ENCODE measurements at places on chromosomes 6 and 20. TPM values are rescaled to one million over a fixed set of nuclear protein-coding genes. Genes with fewer than 3 reads are reported as not detected.

HCK gene
- total RNA-seq: not detected

STMND1 gene
- 0.22 TPM for total RNA-seq

BPI gene
- total RNA-seq: not detected

CDH22 gene
- total RNA-seq: not detected

DEF6 gene
- total RNA-seq: not detected

PEX7 gene
- 11.6 TPM for total RNA-seq

TRIM15 gene
- total RNA-seq: not detected

DNA sequence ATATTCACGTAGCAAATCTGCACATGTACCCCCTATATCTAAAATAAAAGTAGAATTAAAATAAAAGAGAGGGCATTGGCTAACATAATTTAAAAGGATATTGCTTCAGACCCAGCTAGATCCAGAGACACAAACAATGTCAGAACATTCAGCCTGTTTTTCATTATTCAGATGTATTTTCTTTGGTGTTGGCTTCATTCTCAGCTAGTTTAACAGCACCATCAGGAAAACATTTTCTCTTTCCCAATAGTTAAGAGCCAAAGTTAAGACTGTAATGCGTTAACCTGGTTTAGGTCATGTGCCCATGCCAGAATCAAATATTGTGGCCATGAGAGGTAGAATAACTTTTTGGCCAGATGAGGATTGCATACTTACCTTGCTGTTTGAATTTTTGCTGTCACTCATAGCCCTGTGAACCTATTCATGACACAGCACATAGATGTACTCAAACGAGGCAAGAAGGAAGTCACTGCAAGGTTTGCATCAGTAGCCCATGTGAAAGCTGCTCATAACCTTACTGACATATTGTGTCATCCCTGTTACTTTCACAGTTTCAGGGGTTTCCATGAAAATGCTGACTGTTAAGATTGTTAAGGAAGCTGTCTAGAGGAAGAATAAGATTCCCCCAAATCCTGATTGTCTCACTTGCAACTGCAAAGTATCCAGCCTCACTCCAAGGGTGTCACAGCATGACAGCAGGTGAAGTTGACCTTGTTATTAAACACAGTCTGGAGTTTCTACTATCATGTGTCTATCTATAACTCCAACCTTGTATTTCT is 233.1 kb downstream of the PACRG start:
- no peak for DNase-seq

GRCh38 chr6:28742668-28743270 is 181.0 kb downstream of the TRIM27 start:
- DNase-seq: peak; percentile 91

DNA sequence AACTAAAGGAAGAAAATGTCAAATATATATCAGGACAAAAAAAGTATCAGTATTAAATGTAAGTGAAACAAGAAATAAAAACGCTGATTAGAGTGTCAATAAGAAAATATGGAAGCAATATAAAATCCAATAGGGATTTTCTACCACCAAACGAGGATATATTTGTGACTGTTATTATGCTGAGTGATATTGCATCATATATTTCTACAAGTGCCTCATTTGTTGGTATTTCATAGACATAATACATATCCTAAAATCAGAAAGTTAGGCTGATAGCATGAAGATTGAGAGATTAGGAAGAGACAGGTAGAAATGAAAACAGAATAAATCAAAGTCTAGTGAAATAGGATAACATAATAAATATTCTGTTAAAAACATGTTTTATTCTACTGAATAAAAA is 429.2 kb upstream of the IRAK1BP1 start:
- DNase-seq: no peak

GRCh38 chr6:119147101-119148053 is 68.9 kb upstream of the FAM184A start:
- peak; percentile 96 for DNase-seq

- peak; percentile 40 for DNase-seq
Observed at GRCh38 chr20:51700809-51701285, 67.3 kb downstream of the ATP9A start.

GRCh38 chr6:52415917-52416628 is 4.1 kb upstream of the EFHC1 start:
- DNase-seq: peak; percentile 30

DNA sequence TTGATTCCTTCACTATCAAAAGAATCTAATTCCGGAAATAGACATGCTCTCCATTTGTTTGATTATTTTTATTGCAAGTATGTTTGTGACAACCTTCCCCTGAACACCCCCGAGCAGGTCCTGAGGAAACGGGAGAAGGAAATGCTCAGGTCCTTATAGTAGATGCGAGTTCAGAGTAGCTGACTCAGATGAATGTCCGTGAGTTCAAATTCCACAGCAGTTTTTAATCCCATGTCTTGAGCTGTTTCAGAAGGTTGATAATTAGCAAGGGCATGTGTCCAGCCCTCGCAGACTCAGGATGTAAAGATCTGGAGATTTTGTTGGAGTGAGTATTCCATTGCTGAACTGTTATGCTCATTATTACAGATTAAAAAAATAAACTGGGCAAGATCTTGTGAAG is 169.3 kb downstream of the BCAS1 start:
- DNase-seq: peak; percentile 84

DNA sequence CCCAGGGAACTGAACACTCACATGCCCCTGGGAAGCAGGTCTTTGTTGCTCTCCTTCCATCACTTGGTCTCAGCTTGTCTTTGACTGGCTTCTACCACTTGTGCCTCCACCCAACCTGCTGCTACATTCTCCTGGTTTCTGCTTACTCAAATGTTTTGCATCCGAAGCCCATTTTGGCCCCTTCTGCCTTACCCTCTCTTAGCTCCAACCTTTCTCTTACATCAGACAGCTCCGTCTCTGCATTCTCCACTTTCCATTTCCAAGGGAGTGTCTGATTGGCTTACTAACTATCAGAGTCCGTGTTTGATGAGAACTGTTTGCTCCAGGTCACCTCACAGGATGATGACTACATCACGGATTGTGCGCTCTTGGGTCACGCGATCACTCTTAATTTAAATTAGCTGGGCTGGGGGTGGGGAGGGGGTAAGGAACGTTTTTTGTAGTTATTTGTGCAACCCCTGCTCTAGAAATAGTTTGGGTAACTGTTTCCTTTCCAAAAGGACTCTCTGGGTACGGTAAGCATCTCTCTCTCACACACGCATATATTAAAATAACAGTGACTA is 844 bp upstream of the ABRACL start:
- peak; percentile 59 for DNase-seq

GRCh38 chr20:13799040-13799439 is 14.2 kb downstream of the NDUFAF5 start:
- no peak for DNase-seq

DNA sequence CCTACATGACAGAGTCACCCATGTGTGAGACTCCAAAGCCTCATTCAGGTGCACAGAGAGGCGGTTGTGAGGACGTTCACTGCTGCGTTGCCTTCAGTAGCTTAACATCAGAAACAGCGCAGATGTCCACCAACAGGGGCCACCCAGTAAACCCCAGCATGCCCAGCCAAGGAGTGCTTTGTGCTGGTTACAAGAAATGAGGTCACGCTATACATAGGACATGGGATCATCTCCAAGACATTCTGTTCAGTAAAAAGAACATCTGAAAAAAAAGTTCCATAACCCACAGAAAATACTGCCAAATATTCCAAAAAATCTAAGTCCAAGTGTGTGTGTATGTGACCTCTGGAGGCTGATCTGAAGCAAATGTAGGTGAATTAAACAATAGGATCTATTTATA is 16.0 kb downstream of the SLC52A3 start:
- no peak for DNase-seq

DNA sequence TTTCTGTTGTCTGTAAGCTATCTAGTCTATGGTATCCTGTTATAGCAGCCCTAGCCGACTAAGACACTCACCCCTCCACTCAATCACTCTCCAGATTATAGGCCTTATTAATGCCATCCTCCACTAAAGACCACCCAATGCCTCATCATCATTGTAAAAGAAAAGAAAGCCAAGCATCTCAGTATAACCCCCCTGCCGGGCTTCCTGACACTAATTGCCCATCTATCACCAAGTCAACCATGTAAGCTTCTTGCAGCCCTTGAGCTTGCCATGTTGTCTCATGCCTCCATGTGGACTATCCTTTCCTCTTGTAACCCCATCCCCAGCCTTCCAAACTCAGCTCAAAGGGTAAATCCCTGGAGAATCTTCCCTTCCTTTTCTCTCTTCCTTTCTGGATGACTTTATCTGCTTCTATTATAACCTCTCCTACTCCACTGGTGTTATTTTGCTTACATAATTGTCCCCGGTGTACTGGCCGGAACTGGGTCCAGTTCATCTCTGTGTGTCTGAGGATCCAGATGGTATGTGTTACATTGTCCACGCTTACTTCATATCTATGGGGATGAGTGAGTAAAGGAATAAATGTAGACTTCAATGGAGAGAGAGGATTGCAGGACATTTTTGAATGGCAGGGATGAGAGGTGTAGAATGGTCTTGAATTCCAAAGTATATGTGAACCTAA is 202.9 kb upstream of the SOX4 start:
- DNase-seq: no peak

GRCh38 chr6:37099442-37099841 is 70.5 kb upstream of the PIM1 start:
- no peak for DNase-seq

DNA sequence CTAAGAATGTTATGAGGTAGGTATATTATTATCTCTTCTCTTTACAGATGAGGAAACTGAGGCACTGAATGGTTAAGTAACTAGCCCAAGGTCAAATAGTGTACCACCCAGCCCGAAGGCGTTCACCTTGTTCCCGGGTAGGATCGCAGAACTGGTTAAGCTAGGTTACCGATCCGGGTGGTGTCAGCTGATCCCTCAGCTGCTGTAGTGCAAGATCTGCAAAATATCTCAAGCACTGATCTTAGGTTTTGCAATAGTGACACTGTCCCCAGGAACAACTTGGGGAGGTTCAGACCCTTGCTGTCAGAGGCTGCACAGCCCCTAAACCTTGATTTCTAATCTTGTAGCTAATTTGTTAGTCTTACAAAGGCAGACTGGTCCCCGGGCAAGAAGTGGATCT is 28.1 kb downstream of the SLC52A3 start:
- no peak for DNase-seq

DNA sequence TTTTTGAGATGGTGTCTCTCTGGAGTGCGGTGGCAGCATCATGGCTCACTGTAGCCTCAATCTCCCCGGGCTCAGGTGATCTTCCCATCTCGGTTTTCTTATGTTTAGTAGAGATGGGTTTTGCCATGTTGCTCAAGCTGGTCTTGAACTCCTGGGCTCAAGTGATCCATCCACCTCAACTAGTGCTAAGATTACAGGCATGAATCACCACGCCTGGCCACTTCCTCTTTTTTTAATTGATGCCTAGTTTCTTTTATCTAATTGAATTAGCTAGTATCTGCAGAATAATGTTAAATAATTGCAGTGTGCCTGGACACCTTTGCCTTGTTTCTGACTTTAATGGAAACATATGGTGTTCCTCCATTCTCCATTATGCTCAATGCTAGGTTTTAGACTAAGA is 38.4 kb upstream of the SLC22A16 start:
- DNase-seq: no peak

GRCh38 chr20:51381557-51381956 is 161.0 kb downstream of the NFATC2 start:
- DNase-seq: no peak

DNA sequence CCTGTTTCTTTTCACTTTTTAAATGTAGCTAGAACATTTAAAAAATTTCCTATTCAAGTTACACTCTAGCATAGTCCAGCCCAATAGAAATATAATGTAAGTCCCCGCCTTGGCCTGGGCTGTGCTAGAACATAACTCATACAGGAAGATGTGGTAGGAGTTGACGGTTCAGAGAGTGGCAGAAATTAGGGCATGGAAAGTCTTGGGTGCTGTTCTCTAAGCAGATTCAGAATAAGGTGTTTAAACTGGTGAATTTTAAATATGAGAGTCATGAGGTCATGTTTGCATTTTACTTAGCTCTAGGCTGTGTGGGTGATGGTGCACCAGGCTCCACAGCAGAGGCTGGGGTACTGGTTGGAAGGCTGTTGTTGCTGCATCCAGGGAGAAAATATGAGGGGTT is 256.5 kb downstream of the FARS2 start:
- DNase-seq: no peak

DNA sequence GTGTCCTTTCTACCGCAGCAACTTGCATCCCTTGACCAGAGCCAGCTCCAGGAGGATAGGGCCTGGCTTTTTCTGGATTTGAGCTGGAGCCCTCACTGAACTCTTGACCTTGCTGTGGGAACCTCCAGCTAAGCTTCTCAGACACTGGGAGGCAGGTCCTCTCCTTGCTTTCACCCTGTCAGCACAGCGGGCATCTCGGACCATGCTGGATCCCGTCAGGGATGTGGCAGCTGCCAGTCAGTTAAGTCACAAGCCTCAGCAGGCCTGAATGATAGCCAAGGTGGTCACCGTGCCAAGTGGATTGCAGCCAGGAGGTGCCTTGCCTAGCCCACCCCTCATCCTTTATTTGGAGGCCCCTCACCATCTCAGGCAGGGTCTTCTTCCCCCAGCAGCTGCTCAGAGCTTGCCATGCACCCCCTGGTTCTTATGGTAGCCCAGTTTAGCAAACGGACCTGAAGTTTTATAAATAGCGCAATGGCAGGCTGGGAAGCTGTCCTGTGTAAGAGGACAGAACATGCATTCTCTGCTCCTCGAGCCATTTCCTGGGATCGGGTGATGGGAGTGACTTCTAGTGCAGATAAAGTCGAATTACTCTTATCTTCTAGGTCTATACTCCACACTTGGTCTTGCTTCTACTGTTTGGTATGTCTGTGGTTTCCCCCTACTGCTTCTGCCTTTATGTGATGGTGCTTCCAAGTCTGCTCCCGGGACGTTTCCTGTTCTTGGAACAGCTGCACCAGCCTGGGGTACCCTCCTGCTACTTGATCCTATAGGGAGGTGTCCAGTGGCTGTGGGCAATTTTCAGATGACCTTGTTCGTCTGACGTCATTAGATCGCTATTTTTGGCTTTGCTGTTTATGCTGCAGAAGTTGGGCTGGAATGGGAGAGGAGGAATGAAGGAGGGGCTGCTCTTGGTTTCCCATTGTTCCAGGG is 7.1 kb upstream of the MYLK2 start:
- DNase-seq: peak; percentile 92

DNA sequence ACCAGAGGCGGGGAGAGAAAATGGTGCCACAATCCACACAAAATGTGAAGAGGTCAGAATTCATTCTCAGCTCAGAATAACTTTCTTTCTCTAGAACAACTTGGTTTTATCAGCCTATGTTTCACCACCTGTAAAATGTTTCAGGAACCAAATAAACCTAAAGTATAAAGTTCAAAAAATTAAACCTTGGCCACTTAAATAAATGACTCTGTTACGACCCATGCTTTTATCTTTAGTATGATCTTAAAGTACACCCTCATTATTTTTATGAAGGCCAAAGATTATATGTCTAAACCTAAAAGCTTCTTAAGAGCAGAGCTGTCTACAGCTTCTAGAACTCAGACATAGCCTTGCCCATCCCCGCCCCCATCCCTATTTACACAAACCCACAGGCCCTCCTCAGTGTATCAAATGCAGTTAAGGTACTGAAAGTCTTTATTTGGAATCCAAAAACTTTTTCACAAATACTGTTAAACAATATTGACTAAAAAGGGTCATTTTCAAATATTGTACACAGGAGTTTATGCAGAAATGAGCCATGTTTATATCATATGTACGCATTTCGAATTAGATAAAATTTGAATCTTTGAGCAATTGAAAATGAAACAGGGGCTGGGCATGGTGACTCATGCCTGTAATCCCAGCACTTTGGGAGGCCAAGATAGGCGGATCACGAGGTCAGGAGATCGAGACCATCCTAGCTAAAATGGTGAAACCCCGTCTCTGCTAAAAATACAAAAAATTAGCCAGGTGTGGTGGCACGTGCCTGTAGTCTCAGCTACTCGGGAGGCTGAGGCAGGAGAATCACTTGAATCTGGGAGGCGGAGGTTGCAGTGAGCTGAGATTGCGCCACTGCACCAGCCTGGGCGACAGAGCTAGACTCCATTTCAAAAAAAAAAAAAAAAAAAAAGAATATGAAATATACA is 5.7 kb upstream of the NHSL1 start:
- DNase-seq: no peak

Data from A172 (cell line).